ENCODE measurements at places on chromosomes 5 and 9. TPM values are rescaled to one million over a fixed set of nuclear protein-coding genes. Genes with fewer than 3 reads are reported as not detected.
A peak's percentile ranks its signal among the peaks of the same experiment; 100 is the strongest.

GRCh38 chr9:133331641-133332380, 4.2 kb downstream of the SURF6 start:
- no peaks in the 10 kb centered on the region for H3K27me3 ChIP-seq
- no peak for DNase-seq
- H3K4me1 ChIP-seq = peaks cover 34% of the 10 kb centered on the region
- H3K27ac ChIP-seq = no peak overlapping the region

PCDHB6 gene
- not detected for total RNA-seq

DNA sequence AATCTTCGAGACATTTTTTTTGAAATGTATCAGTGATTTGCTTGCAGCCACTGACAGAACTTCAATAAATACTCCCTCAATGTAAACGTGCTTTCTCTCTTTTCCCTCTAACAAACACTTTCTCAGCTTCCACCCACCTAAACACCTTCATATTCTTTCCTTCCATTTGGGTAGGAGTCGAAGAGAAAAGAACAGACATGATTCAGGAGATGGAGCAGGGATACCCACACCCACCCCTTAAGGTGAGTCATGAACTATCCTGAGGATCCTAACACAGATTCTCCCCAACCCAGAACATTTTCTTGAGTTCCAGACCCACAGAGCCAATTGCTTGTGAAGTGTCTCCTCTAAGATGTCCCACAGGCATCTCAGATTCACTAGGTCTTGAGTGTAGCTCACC, 488.8 kb downstream of the CDK5RAP2 start:
- DNase-seq = no peak
- H3K4me3 ChIP-seq = no peak overlapping the region
- no peak overlapping the region for H3K27ac ChIP-seq
- no peaks in the 10 kb centered on the region for H3K4me1 ChIP-seq
- H3K27me3 ChIP-seq = peaks cover 3% of the 10 kb centered on the region

GRCh38 chr9:113183956-113184488, 33.2 kb downstream of the SLC31A2 start:
- DNase-seq = no peak
- no peaks in the 10 kb centered on the region for H3K27me3 ChIP-seq
- peaks cover 52% of the 10 kb centered on the region for H3K36me3 ChIP-seq
- H3K4me3 ChIP-seq = no peak overlapping the region

LHX3 gene
- total RNA-seq = not detected

DNA sequence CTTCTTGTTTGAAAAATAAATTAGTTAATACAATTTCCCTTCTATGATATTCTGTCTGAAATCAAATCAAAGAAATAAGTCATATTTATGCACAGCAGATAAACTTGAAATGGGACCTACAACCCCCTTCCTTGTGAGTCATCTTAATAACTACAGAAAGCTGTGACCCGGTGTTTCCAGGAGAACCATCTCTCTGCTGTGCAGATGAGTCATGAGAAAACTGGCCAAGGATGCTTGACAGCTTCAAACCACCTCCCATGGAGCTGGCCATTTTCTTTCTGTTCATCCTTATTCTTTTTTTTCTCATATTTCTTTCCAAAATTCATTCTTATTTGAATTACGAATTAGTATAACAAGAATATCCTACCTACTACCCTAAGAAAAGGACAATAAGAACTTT, 43.4 kb upstream of the NR4A3 start:
- peak; percentile 80 for DNase-seq
- no peaks in the 10 kb centered on the region for H3K36me3 ChIP-seq
- peaks cover 12% of the 10 kb centered on the region for H3K27me3 ChIP-seq
- H3K4me1 ChIP-seq = peaks cover 29% of the 10 kb centered on the region
- H3K4me3 ChIP-seq = peak overlapping the region; percentile 17

GRCh38 chr5:93421987-93422401, 159.0 kb downstream of the NR2F1-AS1 start:
- no peak for DNase-seq
- no peaks in the 10 kb centered on the region for H3K4me1 ChIP-seq
- H3K4me3 ChIP-seq = no peak overlapping the region
- H3K36me3 ChIP-seq = no peaks in the 10 kb centered on the region

DNA sequence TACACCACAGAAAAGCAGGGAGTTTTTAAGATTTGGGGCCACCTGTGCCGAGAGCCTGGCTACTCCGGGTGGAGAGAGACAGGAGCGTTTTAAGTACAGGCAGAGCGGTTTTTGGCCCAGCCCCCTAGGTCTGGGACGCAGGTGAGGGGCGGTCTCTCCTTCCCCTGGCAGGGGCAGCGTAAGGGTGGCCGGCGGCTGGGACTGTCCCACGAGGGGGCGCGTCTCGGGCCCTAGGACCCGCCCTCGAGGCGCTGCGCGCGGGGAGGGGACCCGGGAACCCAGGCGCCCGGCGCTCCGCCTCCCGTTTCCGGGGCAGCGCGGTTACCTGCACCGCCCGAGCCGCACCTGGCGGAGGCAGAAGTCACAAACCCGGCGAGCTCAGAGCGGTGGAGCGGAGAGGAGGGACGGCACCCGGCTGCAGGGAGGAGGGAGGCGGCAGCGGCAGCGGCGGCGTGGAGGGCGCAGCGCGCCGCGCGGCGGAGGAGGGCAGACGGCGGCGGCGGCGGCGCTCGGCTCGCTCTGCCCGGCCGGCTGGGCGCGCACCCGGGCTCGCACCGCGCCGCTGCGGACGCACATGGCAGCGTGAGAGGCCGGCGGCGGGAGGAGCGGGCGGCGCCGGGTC, at the start of gene WWC1:
Gene WWC1, plus strand, starts transcription at position 304 of the 622 bp plus-strand sequence. CDS start 508 bp downstream, outside the sequence.
- H3K36me3 ChIP-seq = no peaks in the 10 kb centered on the region
- H3K4me1 ChIP-seq = peaks cover 5% of the 10 kb centered on the region
- peak within 1 kb of the TSS; percentile 54 for H3K4me3 ChIP-seq
- peak; percentile 51 for DNase-seq

C9orf50 gene
- total RNA-seq = not detected

CCDC127 gene
- 4.2 TPM for total RNA-seq

GFI1B gene
- total RNA-seq = not detected

DNA sequence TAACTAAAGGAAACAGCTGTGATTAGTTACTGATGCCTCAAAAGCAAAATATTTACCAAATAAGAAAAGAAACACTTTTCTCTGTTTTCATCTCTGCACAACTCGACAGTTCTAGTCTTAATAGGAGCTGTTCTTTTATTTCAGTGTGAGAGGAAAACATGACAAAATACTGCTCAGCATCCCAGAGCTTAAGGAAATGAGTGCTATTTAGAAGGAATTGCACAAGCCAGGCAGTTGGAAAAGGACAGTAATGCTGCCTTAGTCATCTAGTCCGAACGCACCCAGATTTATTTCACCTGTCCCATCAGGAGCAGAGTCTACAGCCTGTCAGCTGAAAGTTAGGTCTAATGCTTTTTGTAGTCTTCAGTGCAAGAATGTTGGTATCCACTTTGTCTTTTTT, 12.3 kb downstream of the ZCCHC9 start:
- no peaks in the 10 kb centered on the region for H3K27me3 ChIP-seq
- no peak overlapping the region for H3K4me3 ChIP-seq
- H3K27ac ChIP-seq = no peak overlapping the region
- no peak for DNase-seq
- H3K4me1 ChIP-seq = no peaks in the 10 kb centered on the region
- H3K36me3 ChIP-seq = peaks cover 14% of the 10 kb centered on the region

ABCA1 gene
- 0.38 TPM for total RNA-seq

MPDZ gene
- total RNA-seq = not detected

Data from activated CD8-positive, alpha-beta T cell treated with anti-CD3 and anti-CD28 coated beads for 36 hours (primary cell).